ENCODE measurements at places on chromosomes 7 and 10.

- peak; percentile 25 for DNase-seq
Observed at GRCh38 chr7:103499976-103500375, 54.0 kb upstream of the SLC26A5 start.

GRCh38 chr7:140423501-140423900 is 19.6 kb downstream of the RAB19 start:
- no peak for DNase-seq

DNA sequence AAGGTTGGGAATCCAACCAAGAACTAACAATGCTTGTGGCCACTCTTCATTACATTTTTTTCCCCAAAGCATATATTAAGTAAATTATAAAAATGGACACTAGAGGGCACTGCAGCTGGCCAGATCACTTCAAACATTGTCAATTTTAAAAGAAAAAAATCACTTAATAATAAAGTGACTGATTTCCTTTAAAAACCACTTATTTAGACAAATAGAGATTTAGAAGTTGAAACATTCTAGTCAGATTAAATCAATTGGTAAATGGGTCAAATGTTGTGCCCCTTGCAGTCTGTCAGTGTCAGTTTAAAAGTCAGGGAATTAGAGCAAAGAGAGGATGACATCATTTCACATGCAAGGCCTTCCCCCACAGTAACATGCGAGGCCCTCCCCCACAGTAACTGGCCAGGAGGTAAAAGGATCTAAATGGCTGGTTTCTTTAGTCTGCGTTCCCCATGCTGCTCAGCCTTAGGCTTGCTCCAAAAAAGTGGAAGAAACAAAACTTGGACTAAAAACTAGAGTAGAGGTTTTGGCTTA is 177.9 kb downstream of the SKAP2 start:
- DNase-seq, result no peak

DNA sequence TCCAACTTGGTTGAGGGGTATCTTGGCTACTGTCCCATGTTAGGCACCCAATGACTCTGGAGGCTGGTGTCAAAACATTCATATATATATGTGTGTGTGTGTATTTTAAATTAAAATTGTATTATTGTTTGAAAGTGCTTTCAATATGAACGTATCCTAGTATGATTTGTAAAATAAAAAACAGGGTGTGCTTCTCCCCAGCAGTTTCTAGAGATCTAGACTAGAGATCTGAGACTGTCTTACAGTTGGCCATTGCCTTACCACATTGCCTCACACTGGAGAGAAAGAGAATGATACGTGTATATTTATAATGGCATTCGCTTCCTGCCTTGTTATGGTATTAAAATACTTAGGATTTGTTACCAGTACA is 1.2 kb downstream of the BAG3 start:
- DNase-seq, result no peak

DNA sequence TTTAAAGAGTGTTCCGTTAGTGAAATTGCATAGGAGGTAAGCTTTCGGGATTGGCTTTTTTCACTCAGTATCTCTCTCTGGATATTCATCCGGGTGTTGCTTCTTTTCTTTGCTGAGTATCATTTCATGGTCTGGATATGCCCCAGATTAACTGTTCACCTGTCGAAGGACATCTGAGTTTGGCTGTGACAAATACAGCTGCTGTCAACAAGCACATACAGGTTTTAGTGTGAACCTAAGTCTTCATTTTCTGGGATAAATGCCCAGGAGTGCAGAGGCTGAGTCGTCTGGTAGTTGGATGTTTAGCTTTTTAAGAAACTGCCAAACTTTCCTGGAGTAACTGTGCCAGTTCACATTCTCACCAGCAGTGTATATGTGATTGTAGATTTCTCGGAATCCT is 5.6 kb downstream of the DOCK1 start:
- DNase-seq, result no peak

GRCh38 chr10:104376784-104377300 is 23.2 kb downstream of the CFAP58 start:
- no peak for DNase-seq

DNA sequence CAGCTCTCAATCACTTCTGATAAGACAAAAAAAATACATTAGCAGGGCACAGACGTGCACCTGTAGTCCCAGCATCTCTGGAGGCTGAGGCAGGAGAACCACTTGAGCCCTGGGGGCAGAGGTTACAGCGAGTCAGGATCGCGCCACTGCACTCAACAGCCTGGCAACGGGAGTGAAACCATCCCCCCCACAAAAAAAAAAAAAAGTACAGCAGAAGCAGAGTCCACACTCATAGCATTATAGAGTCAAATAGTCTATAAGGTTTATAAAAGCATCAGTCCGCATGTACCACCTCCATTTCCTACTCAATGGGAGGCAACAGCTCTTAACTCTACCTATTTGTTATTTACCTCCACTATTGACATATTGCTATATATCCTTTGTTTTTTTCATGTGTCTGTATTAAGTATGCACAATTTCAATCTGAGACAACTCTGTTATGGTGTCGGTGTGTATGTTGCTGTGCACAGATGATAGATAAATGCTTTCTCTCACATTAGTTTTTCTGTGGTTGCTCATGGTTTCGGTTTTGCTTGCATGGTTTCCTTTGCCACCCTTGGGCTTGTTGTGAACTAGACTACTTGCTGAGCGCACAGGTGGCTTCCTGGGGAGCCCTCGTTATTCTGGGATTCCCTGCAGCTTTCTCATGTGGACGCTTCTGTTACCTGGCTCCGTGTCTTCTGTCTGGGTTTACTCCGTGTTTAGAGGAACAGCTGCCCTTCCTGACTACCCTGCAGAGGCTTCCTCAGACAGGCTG is 40.4 kb downstream of the PROSER2 start:
- DNase-seq, result no peak

DNA sequence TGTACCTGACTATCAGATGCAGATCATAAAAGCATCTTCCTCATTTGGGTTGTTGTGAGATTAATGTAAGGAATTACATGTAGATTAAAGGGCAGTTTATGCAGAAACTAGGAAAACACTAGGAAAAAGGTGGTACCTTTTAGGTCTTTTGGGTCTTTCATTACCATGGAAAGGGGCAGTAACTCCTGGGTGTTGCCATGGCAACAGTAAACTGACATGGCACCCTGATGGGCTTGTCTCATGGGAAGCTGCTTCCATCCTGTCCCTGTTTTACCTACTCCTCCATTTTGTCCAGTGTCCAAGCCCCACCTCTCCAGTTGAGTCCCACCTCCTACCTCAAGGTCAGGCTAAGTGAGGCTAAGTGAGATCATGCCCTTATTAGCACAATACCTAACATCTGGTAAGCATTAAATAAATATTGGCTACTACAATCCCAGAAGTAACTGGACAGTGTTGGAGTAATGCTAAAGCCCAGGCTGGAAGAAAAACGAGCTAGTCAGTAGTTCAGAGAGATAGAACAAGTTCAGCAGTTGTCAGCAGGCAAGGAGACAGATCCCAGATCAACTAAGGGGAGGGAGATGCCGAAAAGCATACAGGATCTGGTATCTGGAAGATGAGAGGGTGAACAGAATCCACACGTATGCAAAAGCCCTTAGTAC is 240.0 kb upstream of the AUTS2 start:
- DNase-seq, result no peak

GRCh38 chr10:126731610-126731990 is 61.1 kb upstream of the C10orf90 start:
- no peak for DNase-seq

DNA sequence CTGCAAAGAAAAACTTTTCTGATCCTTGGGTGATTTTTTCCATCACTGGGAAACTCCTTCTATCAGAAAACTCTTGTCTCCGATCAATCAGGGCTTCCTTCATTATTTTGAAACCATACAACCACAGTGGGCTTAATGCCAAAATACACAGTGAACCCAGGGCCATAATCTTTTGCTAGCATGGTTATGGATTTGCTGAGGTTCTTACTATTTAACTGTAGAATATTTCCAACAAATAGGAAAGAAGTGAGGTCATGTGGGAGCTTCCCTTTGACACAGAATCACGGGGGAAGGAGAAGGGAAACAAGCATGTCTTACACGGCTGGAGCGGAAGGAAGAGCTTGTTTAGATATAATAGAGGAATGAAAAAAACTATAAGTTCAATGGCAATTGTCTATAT is 1241.7 kb downstream of the REEP3 start:
- DNase-seq, result no peak

GRCh38 chr7:133797818-133798520 is 329.2 kb upstream of the LRGUK start:
- DNase-seq, result no peak

DNA sequence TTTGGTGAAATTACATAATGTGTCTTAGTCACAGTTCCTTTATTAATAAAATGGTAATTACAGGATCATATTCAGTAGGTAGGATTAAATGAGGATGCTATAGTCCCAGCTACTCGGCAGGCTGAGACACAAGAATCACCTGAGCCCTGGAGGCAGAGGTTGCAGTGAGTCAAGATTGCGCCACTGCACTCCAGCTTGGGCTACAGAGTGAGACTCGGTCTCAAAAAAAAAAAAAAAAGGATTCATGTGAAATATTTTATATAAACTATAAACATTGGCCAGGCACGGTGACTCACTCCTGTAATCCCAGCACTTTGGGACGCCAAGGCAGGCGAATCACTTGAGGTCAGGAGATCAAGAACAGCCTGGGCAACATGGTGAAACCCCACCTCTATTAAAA is 197.9 kb downstream of the IMMP2L start:
- no peak for DNase-seq

DNA sequence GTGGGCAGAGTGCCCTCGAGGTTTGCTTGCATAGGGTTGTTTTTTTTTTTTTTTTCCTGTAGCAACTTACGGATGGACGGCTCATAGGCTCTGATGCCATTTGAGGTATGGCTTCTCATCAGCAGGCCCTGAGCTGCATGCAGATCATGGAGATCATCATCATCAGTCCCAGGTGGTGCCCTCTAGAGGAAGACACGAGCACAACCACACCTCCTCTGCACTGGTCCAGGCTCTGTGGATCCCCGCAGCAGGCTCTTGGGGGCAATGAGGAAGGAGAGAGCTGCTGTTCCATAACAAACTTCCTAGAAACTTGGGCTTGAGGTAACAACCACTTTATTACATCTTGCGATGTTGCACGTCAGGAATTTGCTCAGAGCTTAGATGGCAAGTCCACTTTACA is 132.7 kb upstream of the CXCL12 start:
- DNase-seq, result no peak

GRCh38 chr7:151043959-151044358 is 4.4 kb upstream of the ASIC3 start:
- no peak for DNase-seq

DNA sequence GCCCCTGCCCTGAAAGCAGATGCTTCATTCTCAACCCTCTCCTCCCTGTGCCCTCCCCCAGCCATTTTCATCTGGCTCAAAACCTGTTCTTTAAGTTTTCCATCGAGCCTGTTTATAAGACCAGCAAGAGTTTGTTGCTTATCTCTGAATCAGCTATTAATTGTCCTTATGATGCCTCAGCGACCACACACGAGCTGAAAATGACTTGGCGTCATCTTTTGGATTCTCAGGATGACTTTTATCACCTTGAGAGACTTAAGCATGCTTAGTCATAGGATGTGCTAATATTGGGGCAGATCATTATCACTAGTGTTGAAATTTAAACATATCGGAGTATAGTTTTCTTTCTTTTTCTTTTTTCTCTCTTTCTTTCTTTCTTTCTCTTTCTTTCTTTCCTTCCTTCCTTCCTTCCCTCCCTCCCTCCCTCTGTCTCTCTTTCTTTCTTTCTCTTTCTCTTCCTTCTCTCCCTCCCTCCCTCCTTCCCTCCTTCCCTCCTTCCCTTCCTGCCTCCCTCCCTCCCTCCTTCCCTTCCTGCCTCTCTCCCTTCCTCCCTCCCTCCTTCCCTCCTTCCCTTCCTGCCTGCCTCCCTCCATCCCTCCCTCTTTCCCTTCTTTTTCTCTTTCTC is 184.5 kb downstream of the PHTF2 start:
- DNase-seq, result peak; percentile 3

DNA sequence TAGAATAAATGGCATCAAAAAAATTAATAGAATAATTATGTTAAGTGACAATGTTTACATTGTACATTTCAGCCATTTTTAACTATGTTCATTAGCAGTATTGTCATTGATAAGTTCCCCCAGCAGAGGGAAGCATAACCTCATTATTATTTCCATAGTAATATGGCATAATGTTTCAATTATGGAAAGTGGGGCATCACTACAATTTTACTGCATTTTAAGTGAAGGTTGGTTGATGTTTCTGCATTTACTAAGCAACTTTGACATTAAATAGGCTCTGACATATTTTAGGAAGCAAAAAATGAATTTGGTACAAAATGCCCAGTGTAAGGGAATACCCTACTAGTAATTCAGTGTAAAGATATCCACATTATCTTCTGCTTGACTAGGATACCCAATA is 218.3 kb downstream of the SEMA3A start:
- DNase-seq, result no peak

DNA sequence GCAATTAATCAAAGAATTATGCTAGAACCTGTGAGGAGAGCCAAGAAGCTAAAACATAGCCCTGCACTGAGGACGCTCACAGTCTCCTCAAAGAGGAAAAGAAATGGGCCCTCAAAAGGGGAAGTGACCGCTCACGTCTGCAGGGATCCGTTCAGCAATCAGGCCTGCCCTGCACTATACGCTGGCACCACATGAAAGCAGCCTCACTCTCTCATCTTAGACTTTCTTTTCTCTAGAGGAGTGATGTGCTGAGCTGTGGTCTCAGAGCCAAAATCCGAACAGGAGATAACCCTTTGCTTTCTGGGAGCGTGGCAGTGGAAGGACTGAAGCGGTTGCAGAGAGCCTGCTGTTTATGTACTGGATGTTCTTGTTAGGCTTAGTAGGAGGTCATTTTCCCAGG is 6.3 kb upstream of the IL2RA start:
- no peak for DNase-seq

GRCh38 chr7:107816011-107816566 is 13.1 kb upstream of the SLC26A3 start:
- DNase-seq, result no peak

DNA sequence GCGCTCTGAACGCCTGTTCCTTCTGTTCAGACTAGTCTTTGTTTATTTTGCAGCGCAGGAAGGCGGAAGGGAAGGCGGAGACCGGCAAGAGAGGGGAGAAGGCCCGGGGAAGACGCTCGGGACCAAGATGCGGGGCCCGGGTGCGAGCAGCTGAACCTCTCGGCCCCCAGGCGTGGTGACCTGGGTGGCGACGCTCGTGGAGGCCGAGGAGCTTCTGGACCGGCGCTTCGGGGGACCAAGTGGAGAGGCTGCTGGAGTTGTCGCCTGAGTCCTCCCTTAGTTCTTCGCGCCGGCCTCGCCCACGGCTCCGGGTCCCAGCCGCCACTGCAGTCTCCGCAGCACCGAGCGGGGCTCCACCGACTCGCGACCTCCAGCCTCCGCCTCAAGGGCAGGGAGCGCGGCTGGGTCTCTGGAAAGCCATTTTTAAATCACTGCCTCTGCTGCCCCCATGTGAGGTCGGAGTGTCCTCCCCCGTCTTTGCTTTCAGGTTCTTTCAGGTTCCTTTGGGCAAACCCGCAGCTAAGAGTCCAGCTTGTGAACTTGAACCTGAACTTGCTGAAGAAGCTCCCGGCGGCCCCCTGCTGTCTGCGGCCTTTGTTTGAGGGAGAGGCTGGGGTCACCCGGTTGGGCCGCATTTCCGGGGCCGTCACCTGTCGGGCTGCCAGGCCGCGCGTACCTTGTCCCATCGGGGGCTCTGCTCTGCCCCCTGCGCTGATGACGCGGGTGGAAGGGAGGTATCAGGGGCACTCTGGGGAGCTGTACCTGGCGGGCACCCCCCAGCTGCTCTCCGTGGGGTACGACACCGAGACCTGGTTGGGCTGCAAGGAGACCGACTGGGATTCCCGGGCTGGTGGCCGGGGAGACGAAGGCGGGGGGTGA is 136.0 kb downstream of the KIF20B start:
- no peak for DNase-seq
